ENCODE measurements at places on chromosomes 4 and X. TPM values are rescaled to one million over a fixed set of nuclear protein-coding genes. Genes with fewer than 3 reads are reported as not detected.

GRCh38 chr4:127143460-127144195 lies 489.1 kb upstream of the INTU start:
- H3K4me3 ChIP-seq = no peak overlapping the region
- no peaks in the 10 kb centered on the region for H3K27me3 ChIP-seq
- no peak overlapping the region for H3K27ac ChIP-seq
- no peaks in the 10 kb centered on the region for H3K4me1 ChIP-seq
- no peak for DNase-seq

TEX11 gene
- total RNA-seq = not detected

DNA sequence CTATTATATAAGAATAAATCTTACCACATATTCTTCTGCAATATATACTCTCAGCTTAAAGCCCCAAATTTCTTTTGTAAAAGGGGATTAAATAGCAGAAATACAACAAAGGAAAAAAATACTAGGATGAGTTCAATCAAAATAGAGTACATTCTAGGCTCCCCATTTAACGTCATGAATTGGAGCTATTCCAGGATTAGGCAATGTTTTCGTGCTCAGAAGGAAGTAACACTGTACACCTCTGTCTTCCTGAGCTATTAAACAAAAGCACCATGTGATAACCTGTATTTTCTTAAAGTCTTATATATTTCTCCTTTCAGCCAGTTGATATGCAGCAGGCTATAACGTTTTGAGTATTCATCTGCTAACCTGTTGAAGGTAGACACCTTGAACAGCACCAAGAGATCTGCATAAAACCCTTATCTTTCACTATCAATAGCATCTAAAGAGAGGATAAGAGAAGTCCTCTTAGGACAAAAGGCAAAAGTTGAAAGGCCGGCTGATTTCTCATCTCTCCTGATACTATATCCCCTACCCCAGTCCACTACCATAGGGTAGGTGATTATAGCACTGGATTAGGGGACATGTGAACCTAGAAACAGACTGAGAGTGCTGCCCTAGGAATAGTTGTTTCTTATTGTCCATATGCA lies 31.5 kb downstream of the TEC start:
- H3K27ac ChIP-seq = no peak overlapping the region
- no peaks in the 10 kb centered on the region for H3K27me3 ChIP-seq
- no peak overlapping the region for H3K4me3 ChIP-seq
- H3K4me1 ChIP-seq = no peaks in the 10 kb centered on the region
- H3K36me3 ChIP-seq = no peaks in the 10 kb centered on the region
- no peak for DNase-seq

DNA sequence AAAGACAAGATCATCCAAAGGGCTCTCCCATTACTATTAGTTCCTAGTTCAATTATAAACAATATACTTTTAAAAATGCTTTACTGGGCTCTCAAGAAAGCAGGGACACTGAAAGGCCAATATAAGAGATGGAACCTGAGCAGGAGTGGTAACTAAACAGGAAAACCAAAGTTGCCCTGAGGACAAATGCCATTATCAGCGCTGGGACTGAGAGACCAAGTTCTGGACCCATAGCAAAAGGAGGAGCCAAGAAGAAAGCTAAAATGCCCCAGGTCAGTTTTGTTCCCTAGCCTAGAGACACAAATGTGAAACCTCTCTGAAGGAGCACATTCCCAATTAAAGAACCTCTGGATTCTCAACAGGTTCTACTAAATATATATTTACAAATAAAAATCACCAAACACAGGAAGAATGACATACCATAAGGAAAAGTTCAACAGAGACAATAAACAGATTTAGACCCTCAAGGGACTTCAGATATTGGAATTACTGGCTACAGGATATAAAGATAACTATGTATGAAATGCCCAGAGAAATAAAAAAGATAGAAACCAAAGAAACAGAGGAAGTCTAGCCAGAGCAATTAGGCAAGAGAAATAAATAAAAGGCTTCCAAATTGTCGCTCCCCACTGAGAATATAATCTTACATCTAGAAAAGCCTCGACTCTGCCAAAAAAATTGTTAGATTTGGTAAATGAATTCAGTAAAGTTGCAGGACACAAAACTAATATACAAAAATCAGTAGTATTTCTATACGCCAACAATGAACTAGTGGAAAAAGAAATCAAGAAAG lies 67.1 kb downstream of the KLHL8 start:
- no peaks in the 10 kb centered on the region for H3K4me1 ChIP-seq
- no peaks in the 10 kb centered on the region for H3K36me3 ChIP-seq
- H3K4me3 ChIP-seq = no peak overlapping the region
- H3K27me3 ChIP-seq = no peaks in the 10 kb centered on the region
- DNase-seq = no peak

DNA sequence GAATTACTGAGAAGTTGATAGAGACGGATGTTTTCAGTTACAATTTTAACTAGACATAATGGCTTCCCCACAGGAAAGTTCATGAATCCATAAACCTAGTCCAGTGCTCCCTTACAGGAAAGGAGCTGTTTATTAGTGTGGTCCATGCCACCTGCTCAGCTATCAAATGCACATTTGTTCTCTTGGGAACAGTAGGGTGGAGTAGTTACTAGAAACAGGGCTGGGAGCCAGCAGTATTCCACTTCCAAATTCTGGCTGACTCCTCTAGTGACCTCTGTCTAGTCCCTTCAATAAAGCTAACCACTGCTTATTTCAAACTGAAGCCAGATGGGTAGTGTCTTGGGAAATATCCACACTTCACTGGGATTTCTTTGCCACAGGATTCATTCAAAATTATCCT lies 88.4 kb upstream of the TLL1 start:
- H3K36me3 ChIP-seq = no peaks in the 10 kb centered on the region
- no peaks in the 10 kb centered on the region for H3K27me3 ChIP-seq
- no peaks in the 10 kb centered on the region for H3K4me1 ChIP-seq
- H3K4me3 ChIP-seq = no peak overlapping the region

ZNF711 gene
- 3.7 TPM for total RNA-seq

- H3K36me3 ChIP-seq = no peaks in the 10 kb centered on the region
- H3K27ac ChIP-seq = no peak overlapping the region
- no peak overlapping the region for H3K4me3 ChIP-seq
- H3K27me3 ChIP-seq = no peaks in the 10 kb centered on the region
Observed at GRCh38 chr4:10040049-10040892, 19.0 kb upstream of the SLC2A9 start.

DNA sequence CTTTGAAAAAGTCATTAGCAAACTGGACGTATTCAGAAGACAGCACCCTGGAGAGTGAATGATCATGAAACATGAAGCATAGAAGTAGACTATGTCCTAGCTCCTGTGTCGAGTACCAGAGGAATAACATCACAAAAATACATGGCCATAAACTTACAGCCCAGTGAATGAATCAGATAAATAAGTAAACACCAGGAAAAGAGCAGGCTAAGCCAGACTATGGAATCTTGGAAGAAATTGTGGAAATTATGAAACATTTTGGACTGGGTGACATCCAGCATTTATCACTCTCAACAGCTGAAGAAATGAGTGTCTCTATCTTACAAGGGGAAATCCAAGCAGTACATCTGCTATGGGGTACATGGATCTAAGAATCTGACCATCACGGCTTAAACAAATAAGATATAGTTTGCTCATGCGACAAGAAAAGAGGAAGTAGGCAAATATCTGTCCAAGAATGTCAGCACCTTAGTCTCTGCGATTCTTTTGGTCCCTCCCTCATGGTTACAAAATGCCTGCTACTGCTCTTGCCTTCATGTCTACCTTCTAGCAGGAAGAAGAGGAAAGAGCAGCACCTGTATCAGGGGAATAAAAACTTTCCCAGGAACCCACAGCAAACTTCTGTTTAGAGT lies 481.5 kb downstream of the BCOR start:
- no peak overlapping the region for H3K27ac ChIP-seq
- no peak overlapping the region for H3K4me3 ChIP-seq
- no peak for DNase-seq
- H3K27me3 ChIP-seq = no peaks in the 10 kb centered on the region
- no peaks in the 10 kb centered on the region for H3K36me3 ChIP-seq

DNA sequence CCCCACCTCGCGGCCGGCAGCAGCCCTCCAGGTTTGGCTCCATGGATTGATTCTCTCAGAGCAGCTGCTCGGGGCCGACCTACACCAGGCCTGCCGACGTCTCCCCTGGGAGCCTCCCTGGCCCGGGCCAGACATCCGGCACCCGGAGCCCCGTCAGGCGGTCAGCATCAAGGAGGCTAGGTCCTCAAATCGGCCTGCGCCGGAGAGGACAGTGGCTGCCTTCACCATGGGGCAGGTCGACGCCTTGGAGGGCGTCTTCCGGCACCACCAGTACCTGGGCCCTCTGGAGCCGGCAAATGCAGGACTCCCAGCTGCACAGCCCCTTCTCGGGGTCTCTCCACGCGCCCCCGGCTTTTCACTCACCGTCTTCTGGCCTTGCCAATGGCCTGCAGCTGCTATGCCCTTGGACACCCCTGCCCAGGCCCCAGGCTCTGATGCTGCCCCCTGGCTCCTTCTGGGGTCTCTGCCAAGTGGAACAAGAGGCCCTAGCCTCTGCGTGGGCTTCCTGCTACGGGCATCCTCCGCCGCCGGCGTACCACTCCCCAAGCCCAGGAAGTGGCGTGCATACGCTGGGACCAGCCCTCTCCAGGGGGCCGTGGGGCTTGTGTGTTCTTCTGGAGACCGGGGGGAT lies 341.8 kb downstream of the MAGEB5 start:
- no peaks in the 10 kb centered on the region for H3K36me3 ChIP-seq
- H3K4me3 ChIP-seq = no peak overlapping the region
- no peaks in the 10 kb centered on the region for H3K4me1 ChIP-seq
- H3K27me3 ChIP-seq = no peaks in the 10 kb centered on the region
